Suppressor macrophage (primary cell): ENCODE measurements at places on chromosomes 4 and X.

DNA sequence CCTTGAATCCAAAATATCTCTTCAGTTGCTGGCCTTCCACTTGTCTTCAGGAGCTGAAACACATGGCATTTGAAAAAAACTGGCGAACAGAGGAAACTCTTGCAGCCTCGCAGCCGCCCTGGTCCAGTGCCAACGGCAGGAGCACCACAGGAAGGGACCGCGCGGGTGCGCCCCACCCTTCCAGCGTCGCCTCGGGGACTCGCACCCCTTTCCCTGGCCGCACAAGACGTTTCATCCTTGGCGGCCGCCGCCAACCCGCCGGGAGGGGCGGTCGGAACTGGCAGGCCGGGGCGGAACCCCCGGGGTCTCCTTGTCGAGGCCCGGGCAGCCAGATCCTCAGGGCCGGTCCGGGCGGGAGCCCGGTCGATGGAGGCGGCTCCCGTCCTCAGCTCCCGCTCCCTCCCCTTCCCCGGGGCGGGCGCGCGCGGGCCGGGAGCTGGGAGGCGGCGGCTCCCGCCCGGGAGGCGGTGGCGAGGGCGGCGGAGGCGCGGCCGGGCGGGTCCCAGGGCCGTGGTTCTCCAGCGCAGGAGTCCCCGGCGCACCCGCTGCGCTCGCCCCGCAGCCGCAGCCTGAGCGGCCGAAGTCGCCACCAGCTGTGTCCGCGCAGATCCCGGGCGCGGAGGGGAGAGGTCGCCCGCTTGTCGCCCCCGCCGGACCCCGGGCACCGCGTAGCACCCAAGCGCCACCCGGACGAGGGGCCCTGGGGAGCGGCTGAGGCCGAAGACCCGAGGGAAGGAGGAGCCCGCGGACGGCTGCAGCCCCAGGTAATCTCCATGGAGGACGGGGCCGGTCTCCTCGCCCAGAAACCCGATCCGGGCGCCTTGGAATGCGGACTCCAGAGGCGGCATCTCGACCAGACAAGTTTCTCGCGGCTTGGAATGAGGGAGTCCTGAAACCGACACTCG is 886 bp upstream of the NDST3 start:
- peak; percentile 25 for DNase-seq

DNA sequence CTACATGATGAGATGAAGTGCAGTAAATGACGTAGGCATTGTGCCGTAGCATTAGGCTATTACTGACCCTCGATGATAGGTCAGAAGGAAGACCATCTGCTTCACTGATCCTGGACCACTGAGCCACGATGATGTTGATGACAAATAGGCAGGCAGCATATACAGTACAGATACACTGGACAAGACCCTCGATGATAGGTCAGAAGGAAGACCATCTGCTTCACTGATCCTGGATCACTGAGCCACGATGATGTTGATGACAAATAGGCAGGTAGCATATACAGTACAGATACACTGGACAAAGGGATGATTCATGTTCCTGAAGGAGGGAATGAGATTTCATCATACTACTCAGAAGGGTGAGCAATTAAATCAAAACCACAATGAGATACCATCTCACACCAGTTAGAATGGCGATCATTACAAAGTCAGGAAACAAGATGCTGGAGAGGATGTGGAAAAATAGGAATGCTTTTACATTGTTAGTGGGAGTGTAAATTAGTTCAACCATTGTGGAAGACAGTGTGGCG is 50.9 kb downstream of the BEND4 start:
- DNase-seq = no peak

GRCh38 chr4:24887881-24888430 is 24.9 kb downstream of the CCDC149 start:
- DNase-seq = no peak

GRCh38 chrX:152136312-152136711 is 2.1 kb downstream of the MAGEA10 start:
- no peak for DNase-seq

DNA sequence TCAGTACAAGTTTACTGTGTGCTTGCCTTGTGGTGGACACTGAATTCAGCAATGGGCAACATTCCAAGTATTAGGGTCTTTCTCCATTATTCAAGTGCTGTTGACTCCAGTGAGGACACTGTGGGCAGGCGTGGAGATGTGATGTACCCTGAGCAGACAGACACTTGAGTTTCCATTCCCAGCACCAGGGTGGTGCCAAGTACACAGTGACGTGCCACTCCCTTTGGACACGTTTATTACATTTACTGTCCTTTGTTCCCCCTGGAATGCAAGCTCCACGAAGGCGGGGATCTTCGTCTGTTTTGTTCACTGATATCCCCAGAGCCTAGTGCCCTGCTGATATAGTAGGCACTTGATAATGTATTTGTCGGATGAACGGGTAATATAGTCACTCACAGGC is 130.6 kb upstream of the STX18 start:
- no peak for DNase-seq

DNA sequence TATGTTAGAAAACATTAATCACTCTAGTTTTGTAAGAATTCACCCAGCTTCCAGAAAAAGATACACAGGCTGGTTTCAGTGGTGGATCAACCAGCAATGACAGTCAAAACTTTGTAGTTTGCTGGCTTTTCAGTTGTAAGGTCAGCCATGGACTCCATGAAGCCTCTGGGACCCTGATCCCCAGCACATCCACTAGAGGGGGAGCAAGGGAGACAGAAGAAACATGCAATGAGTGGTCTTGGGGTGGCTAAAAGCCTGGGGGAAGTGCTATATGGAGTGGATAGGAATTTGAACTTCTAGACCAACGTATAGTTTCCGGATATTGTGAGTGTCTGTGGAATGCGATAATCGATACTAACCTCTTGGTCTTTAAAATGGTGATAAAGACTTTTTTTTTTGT is 72.7 kb downstream of the AFF2 start:
- DNase-seq = no peak

- peak; percentile 34 for DNase-seq
Measured at GRCh38 chrX:39897741-39898097, 200.0 kb downstream of the BCOR start.

- peak; percentile 19 for DNase-seq
Measured at GRCh38 chrX:39773923-39774773, 323.6 kb downstream of the BCOR start.

DNA sequence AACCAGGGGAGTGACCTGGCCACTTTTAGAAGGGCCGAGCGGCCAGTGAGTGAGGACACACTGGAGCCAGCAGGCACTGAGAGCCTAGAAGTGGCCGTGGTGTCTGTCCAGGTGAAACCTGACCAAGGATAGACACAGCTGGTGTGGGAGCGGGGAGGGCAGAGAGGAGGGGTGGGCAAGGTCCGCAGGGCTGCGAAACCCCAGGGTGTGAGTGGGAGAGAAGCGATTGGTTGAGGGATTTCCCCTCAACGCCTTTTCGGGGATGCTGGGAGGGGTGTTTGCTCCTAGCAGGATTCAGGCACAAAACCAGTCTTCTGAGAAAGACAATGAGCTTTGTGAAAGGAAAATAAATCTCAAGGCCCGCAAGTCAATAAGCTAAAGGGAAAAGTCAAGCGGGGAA is 33.2 kb upstream of the ARSD start:
- DNase-seq = no peak

DNA sequence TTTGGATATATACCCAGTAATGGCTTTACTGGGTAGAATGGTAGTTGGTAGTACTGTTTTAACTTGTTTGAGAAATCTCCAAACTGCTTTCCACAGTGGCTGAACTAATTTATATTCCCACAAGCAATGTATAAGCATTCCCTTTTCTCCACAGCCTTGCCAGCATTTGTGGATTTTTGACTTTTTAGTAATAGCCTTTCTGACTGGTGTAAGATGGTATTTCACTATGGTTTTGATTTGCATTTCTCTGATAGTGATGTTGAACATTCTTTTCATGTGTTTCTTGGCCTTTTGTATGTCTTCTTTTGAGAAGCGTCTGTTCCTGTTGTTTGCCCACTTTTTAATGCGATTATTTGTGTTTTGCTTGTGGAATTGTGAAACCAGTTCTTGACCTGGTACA is 290.5 kb downstream of the BMPR1B start:
- no peak for DNase-seq
